ENCODE measurements at places on chromosomes 6 and 20.

DNA sequence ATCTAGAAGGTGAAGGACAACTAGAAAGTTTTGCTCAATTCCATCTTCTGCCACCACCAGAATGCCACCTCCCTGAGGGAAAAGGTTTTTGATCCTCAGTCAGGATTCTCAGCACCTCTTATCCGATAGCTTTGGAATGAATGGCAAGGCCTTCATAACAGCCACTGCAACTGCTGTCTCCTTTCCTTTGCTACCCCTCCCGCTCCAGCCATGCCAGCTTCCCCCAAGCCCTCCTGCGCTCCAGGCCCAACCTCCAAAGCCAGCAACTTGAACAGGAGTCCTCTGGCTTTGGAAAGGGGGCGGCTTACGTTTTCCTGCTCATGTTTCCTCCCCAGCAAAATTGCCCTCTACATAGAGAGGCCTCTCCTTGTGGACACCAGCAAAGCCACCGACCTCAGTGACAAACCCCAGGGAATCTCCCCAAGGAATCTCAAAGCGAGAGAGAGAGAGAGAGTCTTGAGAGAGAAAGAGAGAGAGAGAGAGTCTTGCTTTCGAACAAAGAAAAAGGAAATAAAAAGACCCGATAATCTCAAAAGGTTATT is 420 bp upstream of the BTN2A1 start:
- DNase-seq, result no peak

GRCh38 chr6:75147512-75147911 is 58.3 kb downstream of the COL12A1 start:
- DNase-seq, result no peak

GRCh38 chr6:108752733-108753590 is 95.3 kb upstream of the ARMC2 start:
- DNase-seq, result no peak

DNA sequence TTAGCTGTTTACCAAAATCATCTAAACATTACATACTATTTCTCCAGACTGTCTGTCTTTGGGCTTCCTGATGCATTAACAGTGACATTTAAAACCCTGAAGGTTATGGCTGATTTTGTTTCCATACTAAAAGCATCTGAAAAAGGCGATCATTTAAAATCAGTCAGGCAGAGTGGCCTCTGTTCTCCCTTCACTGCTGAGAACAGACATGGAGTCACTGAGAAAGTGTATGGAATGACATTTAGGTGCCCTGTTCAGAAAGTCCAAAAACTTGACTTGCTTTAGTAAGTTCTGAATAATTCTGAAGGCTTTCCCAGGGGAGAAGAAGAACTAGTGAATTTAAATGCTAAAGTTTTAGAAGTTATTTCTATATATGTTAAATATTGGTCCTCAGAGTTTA is 83.0 kb downstream of the MAP7 start:
- DNase-seq, result no peak

- DNase-seq, result no peak
Observed at GRCh38 chr6:139204978-139205377, 70.1 kb downstream of the HECA start.

DNA sequence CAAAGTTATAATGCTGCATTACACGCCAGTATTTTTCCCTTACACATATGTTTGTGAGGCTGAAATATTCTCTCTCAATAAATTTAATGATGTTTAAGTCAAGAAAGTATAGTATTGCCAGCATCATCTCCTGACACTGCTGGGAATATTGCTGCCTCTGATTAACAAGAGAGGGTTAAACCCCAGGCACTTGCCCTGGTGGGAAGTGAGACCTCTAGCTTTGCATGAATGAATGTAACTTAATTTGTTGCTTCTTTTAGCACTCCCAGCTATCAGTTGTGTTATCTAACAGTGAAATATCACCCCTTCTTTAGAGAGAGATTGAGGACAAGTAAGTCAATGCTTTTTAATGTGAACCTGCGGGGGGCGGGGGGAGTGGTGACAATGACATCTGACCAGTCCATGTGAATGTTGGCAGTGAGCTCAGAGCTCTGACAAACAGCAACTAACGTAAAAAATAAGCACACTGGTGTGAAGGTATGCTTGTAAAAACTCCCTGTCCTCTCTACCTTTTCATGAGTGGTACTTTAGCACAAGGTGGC is 9.8 kb downstream of the FOXA2 start:
- no peak for DNase-seq

DNA sequence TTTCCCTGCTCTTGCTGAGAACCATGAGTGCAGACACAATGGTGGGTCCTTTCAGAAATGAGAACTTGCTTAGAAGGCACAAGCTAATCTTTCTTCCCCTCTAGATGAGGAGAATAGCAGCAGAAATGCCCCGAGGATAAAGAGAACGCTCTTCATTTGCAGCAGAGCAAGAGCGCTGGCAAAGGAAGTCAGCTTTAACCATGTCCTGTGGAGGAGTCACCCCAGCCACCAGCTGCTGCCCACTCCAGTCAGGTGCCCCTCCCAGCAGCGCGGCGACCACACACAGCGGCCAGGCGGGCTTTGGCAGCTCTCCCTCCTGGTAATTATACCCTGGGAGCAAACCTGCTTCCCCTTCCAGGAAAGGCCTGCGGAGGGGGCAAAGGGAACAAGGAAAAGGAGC is 42.4 kb upstream of the EMILIN3 start:
- no peak for DNase-seq

GRCh38 chr20:37378420-37378784 is 32.5 kb downstream of the SRC start:
- no peak for DNase-seq

GRCh38 chr6:138592749-138593123 is 93.4 kb upstream of the NHSL1 start:
- no peak for DNase-seq

- DNase-seq, result no peak
Observed at GRCh38 chr6:71665931-71666330, 220.4 kb upstream of the RIMS1 start.

GRCh38 chr6:33279971-33280511 is 3.1 kb downstream of the B3GALT4 start:
- no peak for DNase-seq

- DNase-seq, result peak; percentile 85
Observed at GRCh38 chr6:13733178-13733887, 21.7 kb upstream of the RANBP9 start.

DNA sequence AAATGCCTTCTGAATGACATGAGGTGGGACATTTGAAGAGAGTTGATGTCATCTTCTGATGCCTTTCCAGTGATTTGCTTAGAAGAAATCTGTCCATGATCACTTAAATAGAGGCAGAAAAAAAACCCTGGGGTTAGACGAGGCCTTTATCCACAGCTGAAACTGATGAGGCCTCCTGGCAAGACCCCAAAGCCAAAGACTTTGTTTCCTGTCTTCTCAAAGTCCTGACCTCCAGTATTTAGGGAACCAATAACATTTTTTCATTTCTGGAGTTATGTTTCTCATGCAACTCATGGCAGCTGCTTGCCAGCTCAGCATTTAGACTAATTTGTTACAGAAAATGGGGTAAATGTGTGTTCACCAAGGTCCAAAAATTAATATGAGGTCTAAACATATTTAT is 248.0 kb upstream of the PRDM1 start:
- DNase-seq, result no peak
